ENCODE measurements at places on chromosomes 4 and X.

DNA sequence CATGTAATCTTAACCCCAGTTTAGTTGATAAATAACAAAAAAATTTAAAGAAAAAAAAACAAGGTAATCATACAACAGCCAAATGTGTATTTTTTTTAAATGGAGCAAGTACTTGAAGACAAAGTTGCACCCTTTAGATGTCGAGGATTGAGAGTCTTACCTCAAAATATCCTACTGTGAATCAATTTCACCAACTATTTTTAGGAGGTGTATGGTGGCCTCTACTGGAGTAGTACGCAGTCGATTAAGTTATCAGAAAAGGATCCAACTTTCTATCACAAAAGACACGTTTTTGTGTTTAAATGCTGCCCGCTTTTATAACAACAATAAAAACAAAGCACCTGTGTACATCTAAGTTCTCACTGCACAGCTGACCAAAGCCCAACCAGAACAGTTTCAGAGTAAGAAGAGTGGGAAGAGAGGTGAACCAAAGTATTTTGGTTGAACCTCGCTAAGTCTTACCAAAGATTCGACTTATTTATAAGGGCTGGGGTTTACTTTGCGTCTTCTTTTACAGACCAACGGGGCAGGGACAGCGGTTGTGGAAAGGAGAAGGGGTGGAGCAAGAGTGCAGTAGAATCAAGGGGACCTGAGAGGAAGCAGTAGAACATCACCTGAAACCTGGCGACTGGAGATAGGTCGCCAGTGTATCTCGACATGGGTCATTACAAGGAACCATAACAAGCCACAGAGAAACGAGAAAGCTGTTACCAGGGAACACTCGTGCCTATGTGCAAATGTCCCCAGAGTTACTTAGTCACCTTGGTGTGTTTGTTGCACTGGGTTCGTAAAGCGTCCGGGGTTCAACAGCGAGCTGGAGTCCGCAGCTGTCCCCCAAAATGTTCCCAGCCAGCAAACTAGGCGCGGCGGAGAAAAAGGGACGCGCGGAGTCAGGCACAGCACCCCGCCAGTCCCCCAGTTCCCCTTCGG is 1.1 kb downstream of the RPS6KA6 start:
- DNase-seq = no peak

DNA sequence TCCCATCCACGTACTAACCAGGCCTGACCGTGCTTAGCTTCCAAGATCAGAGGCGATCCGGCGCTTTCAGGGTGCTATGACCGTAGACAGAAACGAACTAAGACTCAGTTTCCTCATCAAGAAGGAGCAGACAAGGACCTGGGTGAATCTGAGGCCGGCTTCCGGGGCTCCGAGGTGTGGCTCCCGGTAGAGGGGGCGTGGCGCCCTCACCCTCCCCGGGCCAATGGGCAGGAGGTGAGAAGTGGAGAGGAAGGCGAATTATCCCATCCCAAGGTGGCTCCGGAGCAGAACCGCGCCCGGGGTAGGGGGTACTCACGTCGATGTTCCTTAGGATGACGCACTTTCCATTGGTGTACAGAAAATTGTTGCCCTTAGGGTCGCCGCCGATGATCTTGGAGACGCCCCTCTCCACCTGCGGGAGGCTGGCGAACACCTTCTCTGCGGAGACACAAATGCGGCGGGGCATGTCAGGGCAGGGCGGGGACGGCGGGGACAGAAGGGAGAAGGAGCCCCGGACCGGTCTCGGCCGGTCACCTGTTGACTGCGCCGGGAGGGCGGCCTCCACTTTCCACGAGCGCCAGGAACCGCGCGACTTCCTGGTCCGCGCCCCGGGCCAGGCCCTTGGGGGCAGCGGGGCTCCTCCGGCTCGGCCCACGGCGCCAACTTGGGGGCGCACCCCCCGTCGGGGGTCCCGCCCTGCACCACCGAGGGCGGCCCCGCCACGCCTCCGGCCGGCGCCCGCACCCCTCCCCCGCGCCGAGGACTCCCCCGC is 616 bp downstream of the WDR1 start:
- DNase-seq = no peak

DNA sequence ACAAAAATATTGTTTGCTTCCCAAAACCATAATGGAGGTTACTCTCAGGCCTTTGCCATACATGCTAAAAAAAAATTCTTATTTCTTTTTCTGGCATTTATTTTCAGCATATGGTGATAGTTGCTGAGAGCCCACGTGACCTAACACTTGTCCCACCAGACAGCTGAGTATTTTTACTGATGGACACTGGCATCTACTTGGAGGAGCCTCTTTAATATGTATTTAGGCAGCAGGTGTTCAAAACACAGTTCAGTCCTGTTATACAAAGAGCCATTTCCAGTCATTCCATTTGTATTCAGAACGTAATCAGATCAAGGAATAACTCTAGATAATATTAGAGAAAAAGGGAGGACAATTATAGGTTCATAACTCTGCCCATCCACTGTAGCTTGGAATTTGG is 95.5 kb downstream of the CXCL13 start:
- no peak for DNase-seq

- DNase-seq = no peak
Observed at GRCh38 chrX:148577741-148578140, 77.3 kb downstream of the AFF2 start.

DNA sequence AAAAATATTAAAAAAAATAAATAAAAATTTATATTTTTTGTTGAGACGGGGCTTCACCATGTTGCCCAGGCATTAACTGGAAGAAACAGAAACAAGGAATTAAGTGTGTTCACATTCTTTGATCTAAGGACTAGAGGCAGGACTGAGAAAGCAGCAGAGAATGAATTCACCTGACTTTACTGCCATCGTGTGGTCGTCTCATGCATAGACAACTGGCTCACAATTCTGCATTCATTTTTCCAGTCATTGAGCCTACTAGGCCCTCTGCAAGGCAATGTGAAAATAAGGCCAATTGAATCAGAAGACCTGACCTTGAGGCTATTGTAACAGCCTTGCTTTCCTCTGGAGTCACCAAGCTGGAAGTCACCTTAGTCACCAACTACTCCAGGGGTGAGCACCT is 37.4 kb downstream of the LHFPL1 start:
- no peak for DNase-seq

- no peak for DNase-seq
Observed at GRCh38 chr4:123599061-123599919, 202.7 kb downstream of the SPRY1 start.

- no peak for DNase-seq
Observed at GRCh38 chrX:15903186-15903681, 48.6 kb upstream of the AP1S2 start.

DNA sequence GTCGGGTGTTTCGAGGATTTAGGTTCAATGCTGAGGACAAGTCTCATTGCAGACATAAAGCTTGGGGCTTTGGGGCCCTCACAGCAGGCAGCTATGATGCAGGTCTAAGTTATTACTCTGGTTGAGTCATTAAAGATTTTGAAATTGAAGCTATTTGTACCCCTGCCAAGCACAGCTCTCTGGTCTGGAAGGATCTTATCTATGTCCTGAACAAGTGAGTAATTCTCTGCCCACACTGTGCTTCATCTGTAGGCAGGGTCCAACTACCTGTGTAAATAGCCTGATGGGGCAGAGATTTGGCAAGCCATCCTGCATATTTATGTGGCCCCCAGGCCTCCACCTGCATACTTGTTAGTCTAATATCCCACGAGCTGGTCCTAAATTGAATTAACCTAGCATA is 41.4 kb upstream of the MAGEA4 start:
- DNase-seq = no peak

GRCh38 chrX:32116047-32116446 is 1044.2 kb upstream of the FTHL17 start:
- DNase-seq = no peak

DNA sequence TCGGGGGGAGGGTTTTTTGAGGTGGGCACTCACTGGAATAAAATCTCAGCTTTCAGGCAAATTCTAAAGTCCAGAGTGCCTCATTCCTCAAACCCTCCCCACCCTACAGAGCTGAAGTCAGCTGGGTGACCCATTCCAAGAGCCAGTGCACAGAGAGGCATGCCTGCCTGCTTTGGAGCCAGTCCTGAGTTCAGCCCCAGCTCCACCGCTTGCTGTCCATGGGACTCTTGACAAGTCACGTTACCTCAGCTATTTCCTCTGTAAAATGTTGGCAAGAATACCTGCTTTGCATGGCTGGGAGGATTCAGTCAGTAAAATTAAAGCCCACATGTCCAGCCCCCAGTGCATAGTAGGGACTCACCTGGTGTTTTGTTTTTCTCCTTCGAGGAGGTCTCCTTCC is 125.9 kb upstream of the PJA1 start:
- DNase-seq = no peak

- no peak for DNase-seq
Observed at GRCh38 chrX:125291124-125291523, 28.5 kb upstream of the TEX13C start.

GRCh38 chr4:140757232-140757630 is 1.0 kb upstream of the TBC1D9 start:
- DNase-seq = no peak
